Right lung (tissue), 10 donors: ENCODE measurements at places on chromosomes 4 and X.

DNA sequence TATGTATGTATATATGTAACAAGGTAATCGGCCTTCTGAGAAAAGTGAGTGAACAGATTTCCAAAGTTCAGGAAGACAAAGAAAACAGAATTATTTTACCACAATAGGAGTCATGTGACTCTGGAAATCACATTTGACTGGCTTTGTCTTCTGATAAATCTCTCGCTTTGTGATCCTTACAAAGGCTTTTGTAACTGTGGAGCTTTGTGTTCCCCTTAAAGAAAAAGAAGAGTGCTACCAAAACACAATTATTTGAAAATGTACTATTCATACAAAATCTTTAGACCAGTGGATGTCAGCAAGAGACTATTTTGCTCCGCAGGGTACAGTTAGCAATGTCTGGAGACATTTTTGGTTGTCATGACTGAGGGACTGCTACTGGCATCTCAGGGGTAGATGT, 238.8 kb downstream of the LDB2 start:
- DNase-seq: no peak

DNA sequence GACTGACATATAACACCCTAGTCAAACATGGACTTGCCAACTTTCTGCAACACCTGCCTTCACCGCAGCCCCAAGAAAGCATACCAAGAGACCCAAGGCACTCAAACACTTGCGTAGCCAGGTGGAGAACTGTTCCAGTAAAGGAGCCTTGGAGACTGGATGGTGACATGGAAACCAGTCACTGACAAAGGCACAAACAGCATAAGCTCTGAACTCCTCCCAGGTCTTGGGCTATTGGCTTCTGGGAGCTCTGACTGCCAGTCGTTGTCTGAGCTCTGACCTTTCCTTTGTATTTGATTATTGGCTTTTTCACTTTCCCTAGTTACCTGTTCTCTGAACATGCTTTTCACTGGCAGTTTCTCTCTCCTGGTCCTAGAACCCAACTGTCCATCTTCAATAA, 38.3 kb downstream of the ARAP2 start:
- DNase-seq: no peak

DNA sequence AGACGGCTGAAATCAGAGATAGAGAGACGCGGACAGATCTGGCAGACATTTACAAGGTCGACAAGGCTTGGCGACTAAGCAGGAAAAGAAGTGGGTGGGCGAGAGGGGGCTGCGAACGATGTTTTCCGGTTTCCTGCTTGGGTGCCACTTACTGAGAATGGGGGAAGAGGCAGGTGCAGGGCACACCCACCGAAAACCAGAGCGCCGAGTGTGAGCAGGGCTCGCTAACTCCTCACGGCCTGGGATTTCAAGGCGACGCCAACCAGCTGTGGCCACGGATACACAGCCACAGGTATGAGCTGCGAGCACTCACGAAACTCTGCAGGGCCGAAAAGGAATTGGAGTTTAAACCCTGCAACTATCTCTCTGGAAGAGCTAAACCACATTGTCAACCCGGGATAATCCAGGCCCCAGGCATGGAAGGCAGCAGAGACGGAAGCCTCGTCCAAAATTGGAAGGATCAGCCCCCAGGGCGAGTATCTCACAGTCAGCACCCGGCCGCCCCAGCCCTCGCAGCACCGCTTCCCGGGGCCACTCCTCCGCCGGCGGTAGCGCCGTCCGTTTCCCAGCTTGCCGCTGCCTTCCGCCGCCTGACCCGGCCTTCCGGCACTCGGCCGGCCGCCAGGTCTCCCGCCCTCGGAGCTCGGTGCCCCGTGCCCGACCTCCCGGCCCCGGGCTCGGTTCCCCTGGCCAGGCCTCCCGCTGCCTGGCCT, 778 bp downstream of the CASP3 start:
- peak; percentile 57 for DNase-seq

DNA sequence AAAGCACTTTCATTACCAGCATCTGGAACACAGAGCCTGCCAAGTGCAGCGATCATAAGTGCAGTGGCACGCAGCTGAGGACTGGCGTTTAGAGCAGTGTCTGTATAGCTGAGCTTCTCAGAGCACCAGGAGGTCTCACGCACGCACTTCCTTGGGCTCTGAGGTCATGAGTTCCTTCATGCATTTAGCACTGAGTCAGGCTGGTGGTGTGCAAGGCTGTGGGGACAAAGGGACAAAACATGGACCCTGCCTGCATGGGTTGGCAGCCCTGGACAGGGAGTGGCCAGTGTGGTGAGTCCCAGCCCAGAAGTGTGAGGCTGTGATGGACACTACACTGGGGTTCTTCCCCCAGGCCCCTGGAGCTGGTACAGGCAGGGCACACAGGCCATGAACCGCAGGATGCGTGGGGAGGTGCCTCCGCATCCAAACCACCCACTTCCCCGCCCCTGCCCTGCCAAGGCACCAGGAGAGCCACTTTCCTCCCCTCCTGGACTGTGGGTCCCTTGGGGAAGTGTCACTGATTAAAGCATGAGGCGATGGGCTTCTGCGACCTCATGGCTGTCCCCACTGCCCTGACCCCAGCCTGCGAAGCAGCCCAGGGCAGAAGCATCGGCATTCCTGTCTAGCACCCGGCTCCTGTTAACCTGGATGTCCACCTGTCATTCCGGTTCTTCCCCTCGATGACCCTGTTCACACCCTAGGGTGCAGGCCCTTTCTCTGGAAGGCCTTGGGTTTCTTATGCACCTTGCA, 37.2 kb upstream of the GPR78 start:
- no peak for DNase-seq

DNA sequence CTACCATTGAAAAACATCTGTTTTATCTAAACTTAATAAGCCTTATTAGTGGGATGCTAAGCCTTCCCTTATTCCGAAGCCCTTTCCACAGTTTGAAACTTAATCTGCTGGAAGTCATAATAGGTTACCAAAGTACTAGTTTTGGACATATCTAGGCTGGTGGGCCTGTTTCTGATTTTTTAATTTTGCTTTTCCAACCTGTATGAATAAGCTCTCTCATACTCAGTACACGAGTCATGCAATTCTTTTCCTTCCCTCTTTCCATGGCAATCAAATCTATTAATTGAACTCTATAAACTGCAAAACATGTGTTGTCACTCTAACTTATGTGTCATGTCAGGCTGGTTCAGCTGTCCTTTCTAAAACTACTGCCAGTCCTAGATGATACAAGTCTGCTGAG, 91.0 kb downstream of the AMMECR1 start:
- DNase-seq: no peak

DNA sequence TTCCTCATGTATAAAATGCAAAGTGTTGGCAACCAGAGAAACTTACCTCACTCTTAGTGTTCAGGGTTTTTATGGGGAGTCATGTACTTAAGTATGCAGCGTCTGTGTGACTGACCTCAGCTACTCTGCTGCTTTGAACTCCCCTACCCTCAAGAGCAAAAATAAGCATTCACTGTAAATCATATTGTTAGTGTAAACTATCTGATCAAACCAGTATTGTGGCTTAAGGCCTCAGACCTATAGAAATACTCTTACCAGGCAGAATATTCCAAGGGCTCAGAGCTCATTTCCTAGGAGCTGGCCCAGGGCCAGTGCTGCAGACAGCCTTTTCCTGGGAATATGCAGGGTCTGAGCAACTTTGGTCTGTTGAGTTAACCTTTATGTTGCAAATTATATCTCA, 453.1 kb downstream of the CCSER1 start:
- peak; percentile 25 for DNase-seq

GRCh38 chrX:135087867-135088266, 32.5 kb downstream of the ETDB start:
- no peak for DNase-seq

GRCh38 chr4:3135155-3136011, 60.9 kb downstream of the HTT start:
- DNase-seq: no peak

- DNase-seq: peak; percentile 46
These were observed 378.4 kb downstream of the ANKRD50 start for GRCh38 chr4:124334119-124334518.

- no peak for DNase-seq
These were observed 98.4 kb downstream of the STIM2 start for GRCh38 chr4:26958925-26959653.

- no peak for DNase-seq
These were observed 54.0 kb upstream of the UGT2B15 start for GRCh38 chr4:68724426-68724825.
